Activated T-helper 1 cell treated with anti-CD3 and anti-CD28 coated beads, Interleukin-12 subunit alpha, Interleukin-12 subunit beta, Interleukin-2, Interleukin-4 antibody, amounts not matched to agents 30 ng/mL and 10 ng/mL and 1 ng/mL, durations not matched to agents 14 hours and 24 hours and 36 hours (primary cell): ENCODE measurements at places on chromosomes 7 and 10. TPM values are rescaled to one million over a fixed set of nuclear protein-coding genes. Genes with fewer than 3 reads are reported as not detected.

Gene SAMD8
- total RNA-seq, result 16.2 and 16.5 TPM in 2 replicates

GRCh38 chr10:132282667-132283603 lies 24.8 kb downstream of the STK32C start:
- H3K4me1 ChIP-seq, result no peaks in the 10 kb centered on the region
- H3K4me3 ChIP-seq, result no peak overlapping the region
- DNase-seq, result no peak
- peaks cover 7% of the 10 kb centered on the region for H3K27me3 ChIP-seq

Gene EPDR1
- 0.34 TPM in 1 of 2 replicates, not detected in the other for total RNA-seq

Gene ARHGAP12
- total RNA-seq, result 2.4 and 3.5 TPM in 2 replicates

- no peaks in the 10 kb centered on the region for H3K4me1 ChIP-seq
- no peak overlapping the region for H3K27ac ChIP-seq
- no peak overlapping the region for H3K4me3 ChIP-seq
- H3K27me3 ChIP-seq, result peaks cover 4% of the 10 kb centered on the region
These were observed 9.1 kb downstream of the C10orf62 start for GRCh38 chr10:97598407-97599271.

GRCh38 chr10:121648493-121648892 lies 50.2 kb upstream of the FGFR2 start:
- H3K27me3 ChIP-seq, result no peaks in the 10 kb centered on the region
- no peak overlapping the region for H3K4me3 ChIP-seq
- H3K27ac ChIP-seq, result no peak overlapping the region
- DNase-seq, result no peak

Gene GTF2IRD1
- total RNA-seq, result 0.96 and 1.6 TPM in 2 replicates

- no peak for DNase-seq
- H3K27ac ChIP-seq, result no peak overlapping the region
- no peaks in the 10 kb centered on the region for H3K36me3 ChIP-seq
- H3K4me1 ChIP-seq, result peaks cover 13% of the 10 kb centered on the region
- no peak overlapping the region for H3K4me3 ChIP-seq
- H3K27me3 ChIP-seq, result no peaks in the 10 kb centered on the region
These were observed 140.6 kb downstream of the ALOX5 start for GRCh38 chr10:45514291-45515270.

DNA sequence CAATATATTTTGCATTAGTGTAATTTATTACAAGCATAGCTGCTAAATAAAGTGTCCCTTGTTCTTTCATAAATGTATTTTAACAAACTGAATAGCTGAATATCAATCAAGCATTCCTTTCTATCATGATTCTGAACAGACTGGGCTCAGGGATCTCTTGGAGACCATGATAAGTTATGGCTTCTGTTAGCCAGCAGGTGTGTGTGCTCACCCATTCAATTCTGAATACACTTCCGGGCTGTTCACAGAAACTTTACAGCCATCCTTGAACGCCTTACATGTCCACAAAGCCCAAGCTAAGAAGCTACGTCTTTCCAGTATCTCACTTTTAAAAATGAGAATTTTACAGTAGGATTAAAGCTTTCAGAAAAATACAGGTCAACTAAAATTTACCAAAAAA lies 115.1 kb downstream of the SVIL start:
- DNase-seq, result no peak
- no peak overlapping the region for H3K4me3 ChIP-seq
- H3K27ac ChIP-seq, result no peak overlapping the region
- H3K4me1 ChIP-seq, result peaks cover 6% of the 10 kb centered on the region

Gene AKR1E2
- total RNA-seq, result 6.2 and 6.6 TPM in 2 replicates

- no peak overlapping the region for H3K27ac ChIP-seq
- H3K4me3 ChIP-seq, result no peak overlapping the region
- no peak for DNase-seq
- H3K36me3 ChIP-seq, result no peaks in the 10 kb centered on the region
- no peaks in the 10 kb centered on the region for H3K4me1 ChIP-seq
- H3K27me3 ChIP-seq, result peaks cover 18% of the 10 kb centered on the region
These were observed 35.6 kb upstream of the GRB10 start for GRCh38 chr7:50818324-50818723.

Gene CPA2
- total RNA-seq, result not detected in 2 replicates

DNA sequence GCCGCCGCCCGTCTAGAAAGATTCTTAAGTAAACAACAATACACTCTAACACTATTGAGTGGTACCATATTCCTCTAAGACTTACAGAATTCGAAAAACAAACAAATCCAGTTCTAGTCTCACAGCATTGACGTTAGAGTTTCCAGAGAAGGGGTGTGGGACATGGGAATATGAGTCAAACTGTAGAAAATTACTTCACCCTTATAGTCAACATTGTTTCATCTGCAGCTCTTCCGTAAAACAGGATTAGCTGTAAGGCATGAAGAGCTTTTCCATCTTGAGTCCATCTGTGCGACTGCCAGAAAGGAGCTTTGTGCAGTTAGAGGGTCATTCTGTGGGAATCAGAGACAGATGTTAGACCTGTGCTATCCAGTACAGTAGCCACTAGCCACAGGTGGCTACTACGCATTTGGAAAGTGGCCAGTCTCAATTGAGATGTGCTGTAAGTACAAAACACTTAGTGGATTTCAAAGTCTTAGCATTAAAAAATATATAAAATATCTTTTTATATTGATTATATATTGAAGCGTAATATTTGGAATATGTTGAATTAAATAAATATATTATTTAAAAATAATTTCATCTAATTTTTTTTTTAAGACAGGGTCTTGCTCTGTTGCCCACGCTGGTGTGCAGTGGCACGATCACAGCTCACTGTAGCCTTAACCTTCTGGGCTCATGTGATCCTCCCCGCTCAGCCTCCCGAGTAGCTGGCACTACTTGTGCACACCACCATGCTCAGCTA lies 79.8 kb upstream of the MPP7 start:
- H3K36me3 ChIP-seq, result no peaks in the 10 kb centered on the region
- DNase-seq, result no peak
- peaks cover 25% of the 10 kb centered on the region for H3K4me1 ChIP-seq
- H3K27ac ChIP-seq, result no peak overlapping the region
